ENCODE measurements at places on chromosomes 4 and X.

GRCh38 chr4:26937567-26937966, 76.9 kb downstream of the STIM2 start:
- no peak for DNase-seq

- DNase-seq, result no peak
Measured at GRCh38 chr4:41709844-41710481, 38.6 kb downstream of the PHOX2B start.

DNA sequence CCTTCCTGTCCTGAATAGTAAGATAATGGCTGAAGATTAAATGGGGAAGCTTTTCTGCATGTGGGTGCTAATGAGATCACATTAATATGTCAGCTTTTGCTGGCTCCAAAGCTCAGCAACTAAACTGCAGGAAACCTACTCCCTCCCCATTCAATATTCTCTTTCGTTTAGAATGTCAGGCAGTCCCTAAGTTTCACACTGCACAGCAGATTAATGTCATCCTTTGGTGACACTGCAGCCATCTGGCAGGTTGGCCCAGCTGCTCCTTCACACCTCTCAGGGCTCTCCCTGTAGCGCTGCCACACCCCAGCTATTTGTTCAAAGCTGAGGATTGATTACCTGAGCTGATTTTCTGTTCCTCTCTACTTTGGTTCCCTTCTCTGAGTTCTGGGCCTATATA, 110.5 kb downstream of the KDR start:
- DNase-seq, result no peak

DNA sequence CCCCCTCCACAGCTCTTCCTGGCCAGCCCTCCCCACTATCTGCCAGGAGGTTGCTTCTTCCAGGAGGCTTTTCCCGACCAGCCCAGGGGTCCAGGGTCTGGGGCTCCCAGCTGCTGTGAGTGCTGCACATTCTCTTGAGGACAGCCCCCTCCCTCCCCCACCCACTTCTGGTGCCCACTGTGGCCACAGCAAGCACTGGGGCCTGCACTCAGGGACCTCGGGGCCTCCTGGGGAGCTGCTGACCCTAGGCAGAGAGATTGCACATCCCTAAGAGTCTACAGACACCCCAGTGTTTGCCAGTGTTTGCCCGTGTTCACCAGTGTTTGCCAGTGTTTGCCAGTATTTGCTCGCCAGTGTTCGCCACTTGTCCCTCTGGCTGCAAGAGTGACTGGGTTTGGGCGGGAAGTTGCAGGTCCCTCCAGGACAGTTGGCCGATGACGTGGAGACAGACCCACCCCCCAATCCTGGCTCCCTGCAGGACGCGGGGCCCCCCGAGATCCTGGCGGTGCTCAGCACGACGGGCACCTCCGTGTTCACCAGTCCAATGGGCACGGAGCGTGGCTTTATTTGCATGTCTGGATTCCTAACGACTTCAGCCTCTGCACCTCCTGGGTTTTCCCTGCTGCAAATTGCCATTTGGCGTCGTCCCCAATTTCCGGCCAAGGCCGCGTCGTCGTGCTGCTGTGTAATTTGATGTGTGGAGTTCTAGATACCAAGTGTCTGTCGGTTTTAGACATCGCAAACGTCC, 87.5 kb upstream of the NKX1-1 start:
- DNase-seq, result no peak

GRCh38 chr4:169999923-170000322, 26.3 kb downstream of the MFAP3L start:
- DNase-seq, result no peak

DNA sequence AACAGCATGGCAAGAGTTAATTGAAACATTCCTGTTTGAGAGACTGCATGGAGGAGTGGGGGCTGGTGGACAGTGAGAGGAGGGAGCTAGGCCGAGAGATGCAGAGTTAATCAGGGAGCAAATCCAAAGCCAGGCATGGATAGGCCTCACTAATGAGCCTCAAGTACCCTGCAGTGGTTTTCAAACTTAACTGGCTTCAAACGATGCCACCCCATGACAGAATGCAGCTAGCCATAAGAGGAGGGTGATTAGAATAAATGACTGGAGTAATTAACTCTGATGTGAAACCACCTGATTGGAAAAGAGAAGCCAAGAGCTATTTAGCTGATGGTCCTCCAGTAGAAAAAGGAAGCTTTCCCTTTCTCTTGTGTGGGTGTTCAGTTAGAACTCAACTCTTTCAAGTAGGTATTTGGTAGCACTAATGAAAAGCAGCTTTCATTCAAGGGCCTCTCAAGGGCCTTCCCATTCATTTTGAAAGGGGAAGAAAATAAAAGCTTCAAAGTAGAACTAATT, 215.4 kb upstream of the MAB21L2 start:
- no peak for DNase-seq

DNA sequence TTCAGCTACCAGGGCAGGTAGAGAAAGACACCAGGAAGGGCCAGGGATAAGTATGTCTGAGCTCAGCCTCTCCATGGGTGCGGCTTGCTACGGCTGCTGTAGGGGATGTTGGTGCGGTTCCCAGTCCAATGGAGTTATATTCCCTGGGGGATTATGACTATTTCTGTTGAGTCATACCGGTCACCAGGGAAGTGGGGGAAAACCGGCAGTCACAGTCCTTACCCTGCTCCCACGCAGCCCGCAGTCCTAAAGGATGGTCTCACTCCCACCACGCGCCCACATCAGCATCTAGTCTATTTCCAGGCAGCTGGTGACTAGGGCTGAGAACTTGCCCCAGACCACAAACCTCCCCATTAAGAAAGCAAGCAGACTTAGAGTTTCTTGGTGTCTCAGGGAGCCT, 191.6 kb downstream of the VEGFC start:
- DNase-seq, result no peak

- DNase-seq, result no peak
Measured at GRCh38 chrX:104921584-104922205, 298.8 kb downstream of the TEX13A start.

- no peak for DNase-seq
Measured at GRCh38 chr4:39118034-39118658, 56.1 kb downstream of the KLHL5 start.

- no peak for DNase-seq
Measured at GRCh38 chr4:11632025-11632424, 203.3 kb upstream of the HS3ST1 start.

- DNase-seq, result no peak
Measured at GRCh38 chr4:1421657-1422056, 15.4 kb upstream of the NKX1-1 start.

- DNase-seq, result no peak
Measured at GRCh38 chr4:109658871-109659410, 44.3 kb downstream of the CASP6 start.

- DNase-seq, result no peak
Measured at GRCh38 chr4:154457471-154457870, 34.1 kb downstream of the DCHS2 start.

DNA sequence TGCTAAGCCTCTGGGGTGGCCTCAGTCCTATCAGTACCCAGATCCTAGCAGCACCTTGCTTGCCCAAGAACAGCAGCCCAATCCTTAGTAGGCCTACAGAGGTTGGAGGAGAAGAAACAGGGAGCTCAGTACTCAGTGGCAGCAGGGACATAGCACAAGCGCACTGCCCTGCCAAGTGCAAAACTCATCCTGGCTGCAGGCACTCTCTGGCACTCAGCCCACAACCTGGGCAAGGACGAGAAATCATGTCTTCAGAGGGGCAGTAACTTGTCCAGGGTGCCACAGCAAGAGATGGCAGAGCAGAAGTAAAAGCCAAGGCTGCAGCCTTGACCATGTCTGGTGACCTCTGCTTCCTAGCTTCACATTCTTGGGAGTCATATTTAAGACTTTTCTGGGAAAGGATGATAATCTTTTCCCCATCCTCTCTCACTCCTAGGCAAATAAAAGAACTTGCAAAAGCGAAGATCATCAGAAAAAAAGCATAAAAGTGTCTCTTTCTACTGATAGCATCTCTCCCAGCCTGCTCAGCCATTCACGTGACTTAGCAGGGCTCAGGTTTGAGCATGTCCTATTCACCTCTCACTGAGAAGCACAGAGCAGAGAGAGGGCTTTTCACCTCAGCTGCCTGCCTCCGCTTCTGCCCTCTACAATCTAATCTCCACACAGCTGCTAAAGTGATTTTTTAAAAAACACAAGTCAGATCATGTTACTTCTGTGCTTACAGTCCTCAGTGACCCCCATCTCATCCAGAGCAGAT, 37.2 kb upstream of the MAGEA4 start:
- no peak for DNase-seq

DNA sequence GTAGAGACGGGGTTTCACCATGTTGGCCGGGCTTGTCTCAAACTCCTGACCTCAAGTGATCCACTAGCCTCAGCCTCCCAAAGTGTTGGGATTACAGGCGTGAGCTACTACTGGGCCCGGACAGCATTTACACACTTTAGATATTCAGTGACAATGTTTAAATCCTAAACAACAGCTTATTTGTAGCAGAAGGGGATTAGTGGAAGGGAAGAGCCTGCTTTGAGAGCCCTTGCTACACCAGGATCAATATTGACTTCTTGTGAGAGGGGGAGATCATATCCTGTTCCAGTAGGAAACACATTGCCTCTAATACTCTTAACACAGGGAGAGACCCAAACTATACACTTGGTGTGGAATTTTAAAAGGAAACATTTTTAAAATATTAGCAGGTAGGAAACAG, 7.1 kb downstream of the MGST2 start:
- no peak for DNase-seq

GRCh38 chr4:7635445-7636239, 200.9 kb upstream of the PSAPL1 start:
- no peak for DNase-seq

GRCh38 chr4:80142394-80143306, 54.7 kb upstream of the PRDM8 start:
- no peak for DNase-seq

DNA sequence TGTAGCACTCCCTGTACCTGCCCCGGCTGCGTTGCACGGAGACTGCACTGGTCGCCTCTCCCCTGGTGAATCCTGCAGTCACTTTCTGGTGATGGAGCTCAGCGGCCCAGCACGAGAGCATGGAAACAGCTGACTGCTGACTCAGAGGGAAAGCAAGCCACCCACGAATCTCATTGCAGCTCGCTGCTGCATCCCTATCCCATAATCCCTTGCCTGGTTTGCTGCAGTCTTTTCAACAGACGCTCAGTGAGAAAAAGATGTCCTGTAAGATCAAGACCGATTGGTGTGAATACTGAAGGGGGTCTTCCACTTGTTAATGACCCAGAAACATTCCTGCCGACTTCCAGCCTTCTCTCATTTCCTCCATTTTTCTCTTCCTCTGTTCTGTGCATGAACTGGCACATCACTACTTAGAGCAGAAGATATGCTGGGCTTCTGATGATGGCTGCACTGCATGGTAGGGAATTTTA, 52.9 kb downstream of the TRIM2 start:
- DNase-seq, result no peak

DNA sequence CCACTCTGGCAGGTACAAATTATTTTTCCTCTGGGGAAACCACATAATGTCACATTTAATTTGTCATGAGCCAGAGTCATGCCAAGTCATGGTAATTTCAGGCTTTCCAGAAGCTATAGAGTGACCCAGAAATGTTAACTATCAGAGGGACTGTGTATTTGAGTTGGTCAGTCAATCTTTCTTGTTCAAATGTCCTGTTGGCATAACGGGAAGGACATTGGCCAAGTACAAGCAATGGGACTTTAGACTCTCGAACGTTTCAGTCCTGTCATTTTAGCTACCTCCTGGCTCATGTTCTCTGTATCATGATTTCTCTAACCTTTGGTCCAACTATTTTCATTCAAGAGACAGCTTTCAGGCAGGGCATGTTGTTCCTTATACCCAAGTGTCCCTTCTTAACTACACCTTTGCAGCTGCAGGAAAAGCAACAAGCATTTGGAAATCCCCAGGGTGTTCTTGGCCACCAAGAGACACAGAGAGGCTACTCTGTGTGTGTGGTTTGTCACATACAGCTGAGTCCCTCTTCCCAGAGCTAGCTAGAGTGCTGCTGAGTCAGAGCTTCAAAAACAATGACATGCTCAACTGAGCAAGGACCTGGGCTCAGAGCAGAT, 142.6 kb downstream of the EGF start:
- no peak for DNase-seq

GRCh38 chrX:698206-698605, 67.6 kb downstream of the SHOX start:
- no peak for DNase-seq

GRCh38 chrX:128504496-128504895, 452.3 kb upstream of the ACTRT1 start:
- DNase-seq, result no peak

DNA sequence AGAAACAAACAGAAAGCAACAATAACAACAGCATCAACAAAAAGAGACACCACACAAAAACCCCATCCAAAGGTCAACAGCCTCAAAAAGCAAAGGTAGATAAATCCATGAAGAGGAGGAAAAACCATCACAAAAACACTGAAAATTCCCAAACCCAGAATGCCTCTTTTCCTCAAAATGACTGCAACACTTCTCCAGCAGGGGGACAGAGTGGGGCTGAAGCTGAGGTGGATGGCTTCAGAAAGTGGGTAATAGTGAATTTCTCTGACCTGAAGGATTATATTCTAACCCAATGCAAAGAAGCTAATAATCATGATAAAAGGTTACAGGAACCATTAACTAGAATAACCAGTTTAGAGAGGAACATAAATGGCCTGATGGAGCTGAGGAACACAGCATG, 888.2 kb downstream of the RAB28 start:
- no peak for DNase-seq

GRCh38 chr4:6530964-6531363, 44.0 kb upstream of the MAN2B2 start:
- DNase-seq, result no peak

GRCh38 chrX:71253253-71254091, 468 bp downstream of the ZMYM3 start:
- DNase-seq, result no peak

- peak; percentile 80 for DNase-seq
Measured at GRCh38 chrX:71666240-71667223, 814 bp upstream of the LOC101059915 start.

DNA sequence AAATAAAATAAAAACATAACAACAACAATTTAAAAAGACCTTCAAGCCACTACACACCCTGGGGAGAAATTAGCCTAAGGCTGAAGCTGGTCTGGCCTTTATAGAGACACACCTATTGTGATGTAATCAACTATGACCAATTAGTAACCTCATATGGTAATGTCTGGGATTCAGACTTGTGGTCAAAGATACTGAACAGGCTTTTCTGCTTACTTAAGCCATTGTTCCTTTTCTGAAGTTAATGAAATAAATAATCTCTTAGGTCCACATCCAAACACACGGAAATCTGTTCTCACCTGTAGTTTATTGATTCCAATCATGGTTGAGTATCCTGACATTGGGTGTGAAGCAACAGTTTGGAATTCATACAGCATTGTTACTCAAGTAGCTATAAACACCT, 152.5 kb downstream of the PLS3 start:
- DNase-seq, result no peak

- no peak for DNase-seq
Measured at GRCh38 chr4:130336585-130337217, 1240.7 kb downstream of the C4orf33 start.

All from vagina (tissue), 2 donors.